Stimulated activated CD4-positive, alpha-beta T cell treated with anti-CD3 and anti-CD28 coated beads, TNF-alpha, amount 100 ng/mL, for 1 hour (primary cell): ENCODE measurements at places on chromosomes 3 and 15.

- DNase-seq = no peak
Observed at GRCh38 chr3:52036222-52036694, 20.1 kb downstream of the DUSP7 start.

GRCh38 chr3:196273655-196274054, 13.9 kb downstream of the PCYT1A start:
- DNase-seq = no peak

GRCh38 chr3:113039546-113039945, 48.8 kb downstream of the GTPBP8 start:
- no peak for DNase-seq

GRCh38 chr3:152636651-152637050, 198.3 kb upstream of the P2RY1 start:
- DNase-seq = no peak

GRCh38 chr3:131036986-131037385, 10.3 kb downstream of the NEK11 start:
- DNase-seq = no peak

DNA sequence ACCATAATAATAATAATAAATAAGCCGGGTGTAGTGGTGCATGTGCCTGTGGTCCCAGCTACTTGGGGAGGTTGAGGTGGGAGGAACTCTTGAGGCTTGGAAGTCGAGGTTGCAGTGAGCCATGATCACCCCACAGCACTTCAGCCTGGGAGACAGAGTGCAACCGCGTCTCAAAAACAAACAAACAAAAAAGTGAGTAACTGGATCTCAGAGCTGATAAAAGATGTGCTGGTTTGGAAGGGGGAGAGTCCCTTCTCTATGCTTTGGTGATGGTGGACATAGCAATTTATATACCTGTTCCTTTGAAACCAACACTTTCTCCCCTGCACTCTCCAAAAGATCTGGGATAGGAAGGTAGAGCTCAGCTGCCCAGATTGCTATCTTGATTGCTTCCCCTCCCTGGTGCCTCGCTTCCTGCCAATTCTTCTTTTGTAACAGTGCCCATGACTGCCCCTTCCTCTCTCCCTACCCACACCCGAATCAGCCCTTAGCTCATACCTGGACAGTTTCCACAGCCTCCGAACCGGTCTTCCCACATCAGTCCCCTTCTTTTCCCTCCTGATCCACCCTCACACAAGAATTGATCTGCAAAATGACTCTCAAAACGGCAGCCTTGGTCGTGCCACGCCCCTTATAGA, 55.1 kb upstream of the UBE2E1 start:
- DNase-seq = no peak

DNA sequence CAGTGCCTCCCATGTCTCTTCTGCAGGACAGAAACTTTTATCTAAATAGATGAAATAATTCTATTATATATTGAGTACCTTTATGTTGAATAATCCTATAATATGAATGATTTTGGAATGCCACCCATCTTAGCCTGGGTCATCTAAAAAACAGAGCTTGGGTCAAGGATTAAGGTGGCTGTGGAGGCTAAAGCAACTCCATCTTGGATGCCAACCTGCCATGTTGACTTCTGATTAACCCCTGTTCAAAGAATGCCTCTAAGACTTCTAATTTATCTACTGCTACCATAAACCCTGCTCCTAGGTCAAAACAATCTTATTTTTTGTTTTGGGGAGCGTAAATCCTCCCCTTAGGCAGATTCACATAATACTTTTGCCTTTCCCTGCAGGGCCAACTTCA, 31.5 kb upstream of the C15orf39 start:
- DNase-seq = no peak

DNA sequence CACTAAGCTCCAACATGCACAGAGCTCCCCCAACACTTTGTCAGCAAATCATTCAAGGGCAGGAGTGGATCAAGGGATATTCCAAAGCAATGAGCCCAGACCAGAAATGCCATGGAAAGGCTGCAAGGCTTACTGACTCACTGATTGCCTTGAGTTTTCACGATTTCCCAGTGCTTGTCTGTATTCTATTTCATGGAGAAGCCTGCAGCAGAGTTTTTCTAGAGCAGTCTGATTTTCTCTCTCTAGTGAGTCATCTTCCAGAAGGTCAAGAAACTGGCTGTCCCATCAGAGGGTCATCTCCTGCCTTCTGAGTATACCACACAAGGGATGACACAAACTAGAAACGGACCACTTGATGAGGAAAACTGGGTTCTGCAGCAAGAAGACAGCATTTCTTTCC, 16.5 kb downstream of the LMCD1 start:
- DNase-seq = no peak

DNA sequence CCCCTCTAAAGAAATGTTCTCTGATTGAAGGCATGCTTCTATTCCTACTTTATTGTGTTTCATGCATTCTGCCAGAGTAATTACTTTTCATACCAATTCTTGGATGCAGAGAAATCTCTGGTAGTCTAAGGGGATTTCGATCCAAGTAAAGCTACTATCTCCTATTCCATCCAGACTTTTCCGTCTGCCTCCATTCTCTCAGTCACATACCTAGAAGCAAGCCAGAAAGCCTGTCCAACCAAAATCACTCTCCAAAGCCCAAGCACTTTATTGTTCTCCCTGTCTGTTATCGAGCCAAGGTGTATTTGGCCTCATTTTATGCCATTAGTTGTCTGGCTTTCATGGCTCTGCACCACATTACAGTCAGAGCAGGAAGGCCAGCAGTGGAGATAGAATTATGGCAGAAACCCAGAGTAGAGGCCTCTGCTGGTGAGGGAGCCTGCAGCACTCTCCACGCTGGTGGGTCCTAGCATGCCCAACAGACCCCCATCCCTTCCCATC, 95.9 kb downstream of the SLC49A4 start:
- DNase-seq = no peak

- DNase-seq = no peak
Observed at GRCh38 chr15:81516461-81516860, 142.4 kb upstream of the TMC3 start.

GRCh38 chr15:52527911-52528563, 643 bp downstream of the MYO5A start:
- DNase-seq = no peak

DNA sequence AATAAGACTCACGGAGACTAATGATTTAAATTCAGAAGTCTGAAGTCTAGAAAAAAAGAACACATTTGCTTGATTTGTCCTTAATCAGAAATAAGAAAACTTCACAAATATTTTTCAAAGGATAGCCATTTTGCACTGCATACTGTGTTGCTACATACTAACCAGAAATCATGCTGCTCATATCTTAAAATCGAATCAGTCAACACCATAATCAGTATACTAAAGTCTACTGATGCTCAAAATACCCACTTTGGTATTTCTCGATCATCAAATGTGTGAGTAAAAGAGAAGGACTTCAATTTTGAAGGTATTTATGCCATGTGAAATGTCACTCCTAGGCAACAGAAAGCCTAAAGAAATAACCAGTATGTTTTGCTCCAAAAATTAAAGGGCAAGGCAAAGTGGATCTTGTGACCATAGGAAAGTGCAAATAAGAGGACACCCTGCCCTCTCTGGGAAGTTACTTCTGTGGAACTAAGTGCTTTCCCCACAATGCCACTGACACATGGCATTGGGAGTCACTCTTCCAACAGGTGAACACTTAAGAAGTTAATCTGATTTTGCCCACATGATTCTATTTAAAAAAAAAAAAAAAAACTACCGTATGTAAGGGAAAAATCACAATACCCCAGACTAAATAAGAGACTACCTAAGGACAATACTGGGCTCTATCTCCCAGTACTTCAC, 2.7 kb downstream of the LRIG1 start:
- DNase-seq = no peak

DNA sequence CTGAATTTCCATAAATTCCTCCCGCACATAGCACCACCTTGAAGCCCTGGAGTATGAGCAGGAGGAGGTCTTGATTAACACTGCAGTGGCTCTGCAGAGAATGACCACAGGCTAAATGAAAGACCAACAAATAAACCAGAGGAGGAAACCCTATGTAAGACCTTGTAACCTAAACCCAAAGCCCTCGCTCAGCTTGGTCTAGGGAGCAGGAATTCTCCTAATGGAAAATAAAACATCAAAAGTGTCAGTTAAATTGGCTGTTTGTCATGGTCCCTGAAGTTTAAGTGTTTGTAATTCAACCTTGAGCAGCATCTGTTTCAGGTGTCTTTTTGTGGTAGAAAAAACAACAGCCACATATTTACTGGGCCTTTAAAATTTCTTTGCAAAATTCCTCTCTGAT, 9.2 kb upstream of the UBE2Q2 start:
- DNase-seq = no peak

GRCh38 chr3:184596886-184597575, 35.4 kb downstream of the EPHB3 start:
- DNase-seq = no peak

DNA sequence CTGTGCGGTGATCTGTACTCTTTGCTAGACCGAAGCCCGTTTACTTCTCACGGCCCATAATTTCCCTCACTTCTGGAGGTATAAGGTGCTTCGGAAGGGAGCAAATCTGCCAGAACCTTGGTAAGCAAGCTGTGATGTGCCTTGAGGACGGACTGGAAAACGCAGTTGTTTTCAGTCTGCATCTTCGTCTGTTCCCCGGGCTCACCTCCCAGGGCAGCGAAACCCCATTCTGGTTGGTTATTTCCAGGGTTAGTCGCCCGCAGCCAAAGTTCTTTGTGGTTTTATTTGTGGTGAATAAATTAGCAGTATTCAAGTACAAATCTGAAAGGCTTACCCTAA, 401 bp downstream of the RAMAC start:
- DNase-seq = no peak

DNA sequence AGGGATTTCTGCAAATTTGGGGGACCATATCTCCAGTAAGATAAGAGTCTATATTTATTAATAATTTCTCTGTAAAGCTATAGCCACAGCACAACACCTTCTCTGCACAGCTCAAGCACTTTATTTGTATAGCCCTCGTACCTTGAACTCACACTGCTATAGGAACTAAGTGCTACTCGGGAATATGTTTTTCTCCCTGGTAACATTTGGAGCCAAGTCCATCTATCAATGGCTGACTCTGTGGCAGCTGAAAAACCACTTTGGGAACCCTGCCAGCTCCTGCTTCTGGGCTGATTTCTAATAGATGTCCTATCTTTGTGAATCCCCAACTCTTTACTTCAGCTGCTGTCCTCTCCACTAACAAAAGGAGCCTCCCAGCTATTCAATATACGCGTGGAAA, 298.5 kb downstream of the GBE1 start:
- DNase-seq = no peak

- DNase-seq = no peak
Observed at GRCh38 chr3:72223628-72224027, 438.7 kb upstream of the PROK2 start.

- DNase-seq = no peak
Observed at GRCh38 chr15:67967871-67968431, 86.2 kb upstream of the PIAS1 start.

- DNase-seq = no peak
Observed at GRCh38 chr3:154718053-154718452, 288.1 kb upstream of the GPR149 start.

DNA sequence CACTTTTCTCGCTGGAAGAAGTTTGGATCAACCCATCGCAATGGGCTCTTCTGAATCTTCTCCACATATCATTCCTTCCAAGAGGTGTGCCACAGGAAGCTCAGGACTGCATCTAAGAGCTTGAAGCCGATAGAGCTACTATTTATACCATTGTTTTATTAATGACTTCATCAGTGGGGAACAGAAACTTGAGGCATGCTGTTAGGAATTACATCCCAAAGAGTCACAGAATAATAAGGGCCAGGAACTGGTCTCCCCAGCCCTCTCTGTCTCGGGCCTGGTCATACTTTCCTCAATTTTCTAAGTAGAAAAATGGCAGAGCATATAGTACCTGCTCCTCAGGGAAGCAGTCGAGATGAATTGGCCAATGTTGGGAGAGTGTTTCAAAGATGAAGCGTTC, 16.9 kb upstream of the C15orf61 start:
- DNase-seq = no peak

DNA sequence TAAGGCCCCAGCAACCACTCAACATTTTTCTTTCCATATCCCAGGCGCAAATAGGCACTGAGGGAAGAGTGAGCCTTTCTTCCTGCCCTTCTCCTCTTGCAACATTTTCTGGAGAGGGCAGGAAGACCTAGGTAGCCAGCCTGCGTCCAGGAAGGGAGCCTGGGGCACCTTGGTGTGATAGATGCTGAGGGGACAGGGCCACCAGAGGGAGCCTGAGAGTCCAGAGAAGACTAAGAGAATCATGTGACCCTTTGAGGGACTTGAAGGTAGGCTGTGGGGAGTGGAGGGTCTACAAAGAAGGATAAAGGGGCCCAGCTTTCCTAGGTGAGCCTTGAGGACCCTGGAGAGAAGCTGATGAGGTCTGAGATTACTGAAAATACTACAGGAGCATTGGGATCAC, 346.6 kb downstream of the CNTN6 start:
- no peak for DNase-seq

- DNase-seq = no peak
Observed at GRCh38 chr3:156389449-156389950, 165.4 kb downstream of the SSR3 start.

GRCh38 chr3:168285506-168285905, 189.8 kb upstream of the GOLIM4 start:
- no peak for DNase-seq

DNA sequence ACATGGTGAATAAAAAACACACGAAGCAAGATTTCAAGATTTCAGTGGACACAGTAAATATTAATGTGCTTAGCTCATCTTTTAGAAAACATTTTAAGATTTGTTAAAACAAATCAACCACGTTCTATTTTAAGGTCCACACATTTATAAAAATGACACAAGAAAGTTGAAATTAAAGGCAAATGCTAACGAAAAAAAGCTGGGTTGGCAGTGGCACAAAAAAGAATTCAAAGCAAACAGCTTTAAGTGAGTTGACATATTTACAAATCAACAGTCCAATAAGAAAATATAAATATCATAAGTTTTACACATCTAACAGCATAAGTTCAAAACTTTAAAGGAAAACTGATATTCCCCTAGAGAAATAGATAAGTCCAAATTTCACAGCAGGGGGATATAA, 430.4 kb upstream of the CCDC54 start:
- no peak for DNase-seq

DNA sequence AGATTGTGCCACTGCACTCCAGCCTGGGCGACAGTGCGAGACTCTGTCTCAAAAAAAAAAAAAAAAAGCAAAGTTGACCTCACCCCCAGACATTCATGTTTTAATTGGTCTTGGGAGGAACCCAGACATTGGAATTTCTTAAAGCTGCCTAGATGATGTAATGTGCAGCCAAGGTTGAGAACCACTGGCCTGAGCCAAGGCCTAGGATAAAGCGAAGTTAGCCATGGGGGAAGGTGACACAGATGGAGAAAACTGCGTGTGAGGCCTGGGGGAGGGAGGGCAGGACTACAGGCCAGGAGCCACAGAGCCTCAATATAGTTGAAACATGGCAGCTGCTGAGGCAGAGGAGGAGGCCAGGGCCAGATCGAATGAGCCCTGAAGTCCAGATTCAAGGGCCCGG, 21.0 kb downstream of the GLB1 start:
- DNase-seq = no peak
